ENCODE measurements at places on chromosomes 5 and 9. TPM values are rescaled to one million over a fixed set of nuclear protein-coding genes. Genes with fewer than 3 reads are reported as not detected.

The ANKRD20A1 gene
- 7.1 TPM for total RNA-seq

The ATOSB gene
- total RNA-seq, result 19.1 TPM

The NR5A1 gene
- not detected for total RNA-seq

The PDE4D gene
- 112 TPM for total RNA-seq

The ABO gene
- total RNA-seq, result 2.0 TPM

The BTNL8 gene
- not detected for total RNA-seq

The RNF208 gene
- 2.7 TPM for total RNA-seq

The SLCO6A1 gene
- total RNA-seq, result not detected

The KLF9 gene
- 20.8 TPM for total RNA-seq

The COL27A1 gene
- 34.6 TPM for total RNA-seq

The ITK gene
- 0.44 TPM for total RNA-seq

The SPATA9 gene
- total RNA-seq, result not detected

The PCDHGA5 gene
- 10.6 TPM for total RNA-seq

Data from camera-type eye (tissue), 1 donor.